AG08396 (cell line): ENCODE measurements at places on chromosomes 2 and 18.

GRCh38 chr2:176583607-176584006, 314.4 kb downstream of the MTX2 start:
- no peak for DNase-seq

GRCh38 chr2:10913501-10914271, 2.0 kb downstream of the KCNF1 start:
- no peak for DNase-seq

- DNase-seq = no peak
Observed at GRCh38 chr18:51251625-51252024, 54.1 kb upstream of the MEX3C start.

- DNase-seq = no peak
Observed at GRCh38 chr2:214750529-214750928, 59.0 kb downstream of the BARD1 start.

GRCh38 chr2:31581124-31581795, 522 bp upstream of the SRD5A2 start:
- DNase-seq = no peak

GRCh38 chr2:7881466-7881865, 800.4 kb upstream of the ID2 start:
- no peak for DNase-seq
